ENCODE measurements at places on chromosomes 1 and 21.

GRCh38 chr1:24421502-24421901 is 5.9 kb downstream of the NIPAL3 start:
- no peak for DNase-seq

DNA sequence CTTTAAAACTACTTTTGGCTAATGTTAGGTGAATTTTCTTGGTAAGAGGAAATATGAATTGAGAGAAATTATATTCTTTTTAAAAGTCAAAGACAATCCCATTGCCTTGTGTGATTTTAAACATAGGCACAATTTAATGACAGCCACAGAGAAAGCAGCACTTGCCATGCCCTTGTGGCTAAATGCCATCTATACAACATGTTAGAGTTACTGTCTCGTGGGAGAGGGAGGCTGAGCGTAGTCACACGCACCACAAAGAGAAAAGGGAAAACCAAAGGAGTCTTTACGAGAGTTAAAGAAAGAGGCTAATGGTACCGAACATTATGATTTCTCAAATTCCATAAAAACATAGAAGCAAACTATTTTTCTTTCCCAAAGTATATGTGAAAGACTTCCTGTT is 537.9 kb downstream of the PTPRC start:
- no peak for DNase-seq

DNA sequence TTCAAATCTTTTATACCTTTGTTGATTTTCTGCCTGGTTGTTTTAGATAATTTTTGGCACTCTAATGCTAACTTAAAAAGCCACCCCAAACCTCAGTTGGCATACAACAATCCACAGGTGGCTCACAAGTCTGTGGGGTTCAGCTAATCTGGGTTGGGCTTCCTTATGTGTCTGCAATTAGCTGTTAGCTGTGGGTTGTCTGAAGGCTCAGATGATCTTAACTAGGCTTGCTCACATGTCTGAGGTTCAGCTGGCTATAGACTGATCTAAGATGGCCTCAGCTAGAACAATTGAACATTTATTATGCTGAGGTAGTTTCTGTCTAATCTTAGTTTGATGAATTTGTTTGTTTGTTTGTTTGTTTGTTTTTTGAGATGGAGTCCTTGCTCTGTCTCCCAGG is 44.9 kb upstream of the ADAR start:
- DNase-seq: no peak

- DNase-seq: no peak
Measured at GRCh38 chr1:223208164-223209076, 65.4 kb upstream of the TLR5 start.

GRCh38 chr1:201180901-201181300 is 9.7 kb upstream of the IGFN1 start:
- DNase-seq: no peak

DNA sequence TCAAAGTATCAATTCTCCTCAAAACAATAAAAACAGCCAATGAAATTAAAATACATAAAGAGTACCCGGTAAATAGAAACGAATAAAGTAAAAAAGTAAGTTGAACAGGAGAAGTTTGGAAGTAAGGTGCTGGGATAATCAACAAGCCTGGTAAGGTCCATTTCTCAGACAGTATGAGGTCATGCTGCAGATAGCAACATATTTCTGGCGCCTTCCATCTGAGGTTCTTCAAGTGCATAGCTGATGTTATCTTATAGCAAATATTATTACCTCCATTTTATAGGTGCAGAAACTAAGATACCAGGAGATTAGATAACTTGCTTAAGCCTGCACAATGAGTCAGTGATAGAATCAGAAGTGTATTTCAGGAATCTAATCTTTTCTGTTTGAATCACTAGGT is 23.7 kb upstream of the CEP350 start:
- no peak for DNase-seq

GRCh38 chr1:102097451-102097850 is 100.7 kb upstream of the OLFM3 start:
- no peak for DNase-seq

DNA sequence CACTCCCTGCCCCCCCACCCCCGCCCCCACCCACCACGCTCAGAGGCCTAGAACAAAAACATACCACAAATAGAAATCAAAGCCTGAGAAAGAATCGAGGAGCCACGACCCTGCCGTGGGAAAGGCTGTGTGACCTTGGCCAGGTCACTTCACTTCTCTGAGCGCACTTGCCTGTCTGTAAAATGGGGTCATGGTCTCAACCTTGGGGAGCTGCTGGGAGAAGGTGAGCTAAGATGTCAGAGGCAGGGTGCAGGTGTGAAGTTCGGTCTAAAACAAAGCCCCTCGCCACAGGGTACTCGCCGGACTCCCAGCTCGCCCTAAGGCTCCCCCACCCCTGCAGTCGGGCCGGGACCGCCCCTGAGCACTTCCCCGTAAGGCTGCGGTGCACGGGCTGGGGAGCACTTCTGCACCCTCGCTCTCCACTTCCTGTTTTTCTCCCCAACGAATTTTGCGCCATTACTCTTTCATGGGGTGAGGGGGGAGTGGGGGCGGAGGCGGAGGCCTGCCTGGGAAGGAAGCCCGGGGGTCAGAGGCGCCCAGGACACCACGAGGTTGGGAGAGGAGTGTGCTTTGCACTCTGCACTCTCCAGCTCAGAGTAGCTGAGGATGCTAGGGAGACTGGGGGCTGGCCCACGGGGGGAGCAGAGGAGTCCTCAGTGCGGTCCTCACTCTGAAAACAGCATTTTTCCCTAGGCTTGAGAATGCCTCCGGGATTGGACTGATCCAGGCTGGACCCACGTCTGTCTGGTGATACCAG is 21.9 kb upstream of the PIK3CD start:
- DNase-seq: peak; percentile 91

- no peak for DNase-seq
Measured at GRCh38 chr21:38669186-38669585, 136.5 kb upstream of the ETS2 start.

DNA sequence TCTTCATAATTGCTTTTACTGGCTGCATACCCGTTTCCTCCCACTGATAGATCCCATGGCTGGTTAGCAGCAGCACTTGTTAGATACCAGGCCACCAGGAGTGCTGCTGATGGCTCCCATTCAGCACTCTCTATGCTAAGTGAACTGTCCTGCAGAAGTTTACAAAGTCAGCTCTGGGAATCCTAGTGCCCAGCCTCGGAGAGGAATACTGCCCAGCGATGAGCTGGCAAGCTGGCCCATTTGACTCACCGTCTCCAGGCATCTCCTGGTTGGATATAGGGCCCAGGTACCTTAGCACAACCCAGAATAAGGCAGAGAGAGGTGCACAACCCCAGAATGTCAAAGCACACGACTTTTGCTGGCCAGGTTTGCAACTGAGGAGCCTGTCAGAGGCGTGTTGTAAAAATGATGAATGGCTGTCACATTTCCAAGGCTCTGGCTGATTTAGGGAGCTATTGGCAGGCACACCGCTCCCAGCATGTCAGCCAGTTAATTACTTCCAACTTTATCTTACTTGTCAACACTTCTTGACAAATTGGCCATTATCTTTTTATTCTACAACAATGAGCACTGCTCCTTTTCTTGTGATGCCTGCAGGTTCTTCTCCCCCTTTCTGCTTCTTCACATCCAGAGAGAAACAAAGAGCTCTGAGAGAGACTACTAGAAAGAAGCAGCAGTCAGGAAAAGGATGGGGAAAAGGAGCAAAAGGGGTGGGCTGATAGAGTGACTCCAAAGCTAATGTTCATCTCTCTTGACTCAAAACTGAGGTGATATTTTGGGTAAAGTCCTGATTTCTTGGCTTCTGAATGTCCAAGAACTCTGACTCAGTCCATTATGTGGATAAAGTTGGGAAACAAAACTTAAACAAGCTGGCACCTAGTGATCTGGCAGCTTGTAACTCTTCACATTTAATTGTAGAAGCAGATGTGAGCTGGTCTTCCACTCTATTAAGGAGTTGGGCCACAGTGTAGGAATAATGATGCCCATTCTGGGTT is 10.8 kb upstream of the ANGPTL7 start:
- no peak for DNase-seq

- no peak for DNase-seq
Measured at GRCh38 chr1:220921498-220921897, 42.3 kb downstream of the HLX start.

DNA sequence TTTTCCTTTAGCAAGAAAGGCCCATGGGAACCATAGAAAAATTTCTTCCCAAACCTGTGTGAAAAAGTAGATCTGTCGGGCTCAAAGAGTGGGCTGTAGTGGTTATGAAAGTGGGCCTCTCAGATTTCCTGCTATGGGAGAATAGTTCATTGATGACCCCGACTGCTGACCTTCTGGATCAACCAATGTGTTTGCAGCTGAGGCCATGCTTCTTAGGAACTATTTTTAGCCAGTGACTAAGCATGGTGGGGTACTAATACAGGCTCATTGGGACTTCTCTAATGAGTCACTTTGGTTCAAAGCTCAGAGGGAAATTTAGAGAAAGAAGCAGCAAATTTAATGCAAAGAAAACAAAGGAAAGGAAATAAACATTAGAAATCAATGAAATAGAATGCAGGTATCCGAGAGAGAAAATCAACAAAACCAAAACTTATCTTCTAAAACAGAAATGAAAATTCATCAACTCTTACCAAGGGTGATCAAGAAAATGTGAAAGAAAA is 12.6 kb upstream of the PSMA5 start:
- no peak for DNase-seq

DNA sequence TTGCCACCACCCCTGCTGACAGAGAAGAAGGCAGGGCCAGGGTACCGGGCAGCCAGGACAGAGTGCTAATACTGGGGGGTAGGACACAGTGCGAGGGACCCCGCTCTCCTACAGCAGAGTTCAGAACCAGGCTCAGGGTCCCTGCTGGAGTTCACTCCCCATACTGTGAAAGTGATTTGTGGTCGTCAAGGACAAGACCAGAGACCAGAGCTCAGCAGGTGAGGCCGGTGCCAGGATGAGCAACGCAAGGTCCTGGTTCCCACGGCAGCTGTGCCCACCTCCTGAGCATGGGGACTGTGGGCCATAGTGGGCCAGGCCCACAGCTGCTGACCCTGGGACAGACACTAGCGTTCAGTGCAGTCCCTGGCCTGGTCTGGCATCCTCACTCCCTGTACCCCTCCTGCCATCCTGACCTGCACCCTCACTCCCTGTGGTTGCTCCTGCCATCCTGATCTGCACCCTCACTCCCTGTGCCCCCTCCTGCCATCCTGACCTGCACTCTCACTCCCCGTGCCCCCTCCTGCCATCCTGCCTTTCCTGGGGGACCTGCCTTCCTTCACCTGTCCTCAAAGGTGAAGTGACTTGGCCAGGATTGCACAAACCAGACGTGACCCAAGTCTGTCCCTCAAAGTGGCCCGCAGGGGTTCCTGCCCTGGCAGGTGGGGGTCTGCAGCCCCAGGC is 13.8 kb upstream of the PTTG1IP start:
- DNase-seq: no peak

GRCh38 chr1:40389871-40390560 is 16.5 kb downstream of the SMAP2 start:
- no peak for DNase-seq

DNA sequence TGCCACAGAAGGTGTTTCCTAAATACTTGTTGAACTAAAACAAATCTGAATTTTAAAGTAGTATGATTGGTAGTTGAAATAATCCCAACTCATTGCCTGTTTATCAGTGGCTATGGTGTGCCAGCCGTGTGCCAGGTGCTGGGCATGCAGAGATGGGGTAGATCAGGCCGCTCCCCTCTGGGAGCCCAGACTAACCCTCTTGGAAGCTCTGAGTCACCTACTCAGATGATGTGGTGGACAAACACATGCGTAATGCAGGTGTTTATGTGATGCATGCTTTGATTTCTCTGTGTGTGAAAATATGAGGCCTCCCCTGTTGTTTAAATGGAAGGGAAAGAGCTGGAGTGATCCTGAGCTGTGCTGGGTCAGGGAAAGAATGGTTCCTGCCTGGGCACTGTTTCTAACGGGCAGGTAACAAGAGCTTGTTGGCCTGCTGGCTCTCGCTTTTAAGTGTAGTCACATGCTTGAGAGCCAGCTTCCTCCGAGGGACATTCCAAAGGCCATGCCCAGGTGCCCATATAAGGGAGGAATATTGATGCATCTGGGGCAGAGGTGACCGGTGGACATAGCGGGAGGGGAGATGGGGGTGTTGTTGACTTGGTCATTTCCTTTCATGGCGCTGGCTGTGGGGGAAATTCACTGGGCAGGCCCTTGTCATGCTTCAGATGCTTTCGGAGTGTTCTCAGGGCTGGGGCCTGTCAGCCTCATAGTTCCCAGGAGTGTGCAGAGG is 10.2 kb downstream of the MFN2 start:
- DNase-seq: no peak

GRCh38 chr1:93907718-93908117 is 1.5 kb downstream of the GCLM start:
- DNase-seq: no peak

- DNase-seq: no peak
Measured at GRCh38 chr1:165641231-165641987, 10.4 kb downstream of the MGST3 start.

DNA sequence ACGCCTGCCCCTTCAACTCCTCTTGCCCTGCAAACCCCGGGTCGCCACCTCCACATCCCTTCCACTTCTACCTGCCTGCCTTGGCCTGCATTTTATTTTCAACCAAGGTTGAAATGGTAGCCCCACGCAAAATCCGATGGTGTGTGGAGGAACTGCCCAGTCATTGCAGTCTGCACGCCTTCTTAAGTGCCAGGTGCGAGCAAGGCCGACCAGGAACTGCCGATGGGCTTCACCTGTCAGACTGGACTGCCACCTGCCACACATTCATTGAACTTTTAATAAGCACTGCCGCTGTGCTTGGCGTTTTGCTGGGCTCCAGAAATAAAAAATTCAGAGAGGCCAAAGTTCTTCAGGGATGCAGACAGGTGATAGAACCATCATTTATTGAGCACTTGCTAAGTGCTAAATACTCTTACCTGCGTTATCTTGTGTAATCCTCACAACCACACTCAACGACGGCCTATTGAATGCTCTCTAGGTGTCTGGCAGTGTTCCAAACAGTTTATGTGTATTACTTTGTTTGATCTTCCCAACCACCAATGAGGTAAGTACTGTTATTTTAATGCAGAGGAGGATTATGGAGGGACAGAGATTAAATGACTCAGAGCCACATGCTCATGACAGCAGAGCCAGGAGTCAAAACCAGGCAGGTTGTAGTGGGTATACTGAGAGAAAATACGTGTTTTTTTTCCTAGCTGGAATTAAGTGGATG is 36.2 kb downstream of the CACHD1 start:
- DNase-seq: peak; percentile 46

DNA sequence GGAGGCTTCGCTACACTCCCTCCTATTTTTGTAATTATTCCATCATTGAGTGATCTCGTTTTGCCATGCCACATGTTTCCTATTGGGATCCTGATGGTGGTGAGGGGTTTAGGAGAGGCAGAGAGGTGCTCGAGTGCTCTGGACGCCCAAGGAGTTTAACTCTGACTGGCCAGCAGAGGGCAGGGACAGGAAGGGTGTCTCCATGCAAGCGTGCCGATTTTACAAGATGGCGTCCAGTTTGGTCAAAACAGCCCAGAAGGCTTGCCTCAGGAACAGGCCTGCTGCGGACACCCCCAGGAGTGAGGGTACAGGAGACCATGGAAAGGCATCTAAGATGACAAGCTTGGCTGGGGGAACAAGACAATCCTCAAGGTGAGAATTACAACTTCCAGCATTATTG is 33.8 kb upstream of the KCNE2 start:
- no peak for DNase-seq

DNA sequence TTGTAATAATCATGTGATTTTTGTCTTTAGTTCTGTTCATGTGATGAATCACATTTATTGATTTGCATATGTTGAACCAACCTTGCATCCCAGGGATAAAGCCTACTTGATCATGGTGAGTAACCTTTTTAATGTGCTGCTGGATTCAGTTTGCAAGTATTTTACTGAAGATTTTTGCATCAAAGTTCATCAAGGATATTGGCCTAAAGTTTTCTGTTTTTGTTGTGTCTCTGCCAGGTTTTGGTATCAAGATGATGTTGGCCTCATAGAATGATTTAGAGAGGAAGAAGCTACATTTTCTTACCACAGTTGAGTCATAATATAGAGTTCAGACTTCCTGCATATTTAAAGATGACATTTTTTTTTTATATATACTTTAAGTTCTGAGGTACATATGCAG is 455.9 kb downstream of the PLPP3 start:
- DNase-seq: no peak

All from stimulated activated naive CD8-positive, alpha-beta T cell treated with anti-CD3 and anti-CD28 coated beads, Interleukin-15, amount 100 ng/mL, for 72 hours (primary cell).